NCI-H187 (cell line): ENCODE measurements at places on chromosomes 2 and 18.
A peak's percentile ranks its signal among the peaks of the same experiment; 100 is the strongest.

DNA sequence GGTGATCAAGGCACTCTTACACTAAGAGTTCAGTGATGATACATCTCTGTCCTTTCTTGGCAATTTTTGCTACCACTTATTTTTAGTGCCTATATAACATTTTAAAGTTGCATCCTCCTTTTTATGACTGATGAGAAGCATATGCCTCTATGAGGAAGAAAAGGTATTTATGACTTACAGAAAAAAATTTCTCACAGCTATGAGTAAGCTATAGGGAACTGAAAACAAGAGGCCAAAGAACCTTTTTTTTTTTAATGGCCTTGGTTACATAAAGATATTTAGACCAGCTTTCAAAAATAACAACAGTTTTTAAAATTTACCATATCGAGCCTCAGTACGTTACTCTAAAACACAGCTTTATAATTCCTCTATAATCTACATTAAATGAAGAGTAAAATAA lies 21.3 kb downstream of the MBD5 start:
- DNase-seq: no peak

DNA sequence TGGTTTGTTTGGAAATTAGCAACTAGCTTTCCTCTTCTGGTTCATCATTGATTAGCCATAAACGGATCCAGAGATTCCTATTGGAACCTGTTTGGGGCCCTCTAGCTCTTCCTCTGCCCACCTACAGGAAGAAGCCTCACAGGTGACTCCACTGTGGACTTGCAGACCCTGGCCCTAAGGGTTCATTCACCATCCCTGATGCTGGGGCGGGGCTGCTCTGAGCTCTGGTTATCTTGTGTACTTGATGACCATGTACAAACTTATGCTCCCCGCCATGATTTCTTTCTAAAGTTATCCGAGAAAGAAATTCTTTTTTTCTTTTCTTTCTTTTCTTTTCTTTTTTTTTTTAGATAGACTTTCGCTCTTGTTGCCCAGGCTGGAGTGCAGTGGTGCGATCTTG lies 33.9 kb upstream of the INHBB start:
- DNase-seq: no peak

GRCh38 chr2:201357221-201357620 lies at the start of gene FLACC1:
TSS of gene FLACC1 (minus strand) at chr2:201357345. CDS start at chr2:201351404, 5,941 bp downstream.
- no peak for DNase-seq

- no peak for DNase-seq
Measured at GRCh38 chr18:42477267-42477666, 522.2 kb downstream of the PIK3C3 start.

DNA sequence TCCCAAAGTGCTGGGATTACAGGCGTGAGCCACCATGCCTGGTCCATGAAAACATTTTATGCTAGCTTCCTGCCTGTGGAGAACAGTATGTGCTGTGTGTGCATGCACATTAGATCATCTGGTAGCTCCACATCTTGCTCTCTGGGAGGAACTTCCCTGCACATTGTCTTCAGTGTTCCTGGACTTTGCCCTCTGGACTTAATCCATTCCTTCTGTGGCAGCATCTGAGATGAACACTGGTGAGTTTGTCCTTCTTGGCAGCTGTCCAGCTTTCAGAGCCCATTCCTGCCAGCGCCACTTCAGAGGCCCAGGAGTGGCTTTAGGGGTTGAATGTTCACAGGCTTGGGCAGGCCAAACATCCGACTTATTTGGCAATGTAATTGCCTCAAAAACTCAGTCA lies 65.2 kb downstream of the POU3F3 start:
- no peak for DNase-seq

DNA sequence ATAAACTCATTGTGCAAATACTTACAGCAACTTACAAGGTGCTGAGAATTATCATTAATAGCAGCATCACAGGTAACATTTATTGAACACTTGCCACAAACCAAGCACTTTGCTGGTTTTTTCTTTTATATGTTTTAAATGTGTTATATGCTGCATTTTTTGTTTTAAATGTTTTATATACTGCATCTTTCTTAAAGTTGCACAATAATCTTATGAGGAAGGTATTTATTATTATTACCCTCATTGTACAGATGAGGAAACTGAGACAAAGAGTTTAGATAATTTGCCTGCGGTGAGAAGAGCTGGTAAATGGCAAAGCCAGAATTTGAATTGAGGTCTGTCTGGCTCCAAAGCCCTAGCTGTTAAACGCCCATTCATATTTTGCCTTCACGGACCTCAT lies 52.2 kb upstream of the RIOK3 start:
- DNase-seq: no peak

DNA sequence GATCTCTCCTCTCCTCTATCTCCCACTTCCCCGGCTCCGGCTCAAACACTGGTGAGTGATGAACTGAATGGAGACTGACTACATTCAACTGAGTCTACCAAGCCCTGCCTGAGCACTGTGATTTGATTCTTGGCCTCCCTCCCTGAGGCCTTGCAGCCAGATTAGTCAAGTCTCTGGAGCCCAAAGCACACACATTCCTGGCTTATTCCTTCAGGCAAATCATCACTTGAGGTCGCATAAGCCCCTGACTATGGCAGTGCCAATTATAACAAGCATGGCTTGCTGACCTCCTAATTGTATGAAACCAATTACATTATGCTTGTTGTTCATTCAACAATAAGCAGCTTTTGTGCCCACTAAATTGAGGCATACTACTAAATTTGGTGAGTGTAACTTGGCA lies 34.6 kb downstream of the EFEMP1 start:
- DNase-seq: no peak

DNA sequence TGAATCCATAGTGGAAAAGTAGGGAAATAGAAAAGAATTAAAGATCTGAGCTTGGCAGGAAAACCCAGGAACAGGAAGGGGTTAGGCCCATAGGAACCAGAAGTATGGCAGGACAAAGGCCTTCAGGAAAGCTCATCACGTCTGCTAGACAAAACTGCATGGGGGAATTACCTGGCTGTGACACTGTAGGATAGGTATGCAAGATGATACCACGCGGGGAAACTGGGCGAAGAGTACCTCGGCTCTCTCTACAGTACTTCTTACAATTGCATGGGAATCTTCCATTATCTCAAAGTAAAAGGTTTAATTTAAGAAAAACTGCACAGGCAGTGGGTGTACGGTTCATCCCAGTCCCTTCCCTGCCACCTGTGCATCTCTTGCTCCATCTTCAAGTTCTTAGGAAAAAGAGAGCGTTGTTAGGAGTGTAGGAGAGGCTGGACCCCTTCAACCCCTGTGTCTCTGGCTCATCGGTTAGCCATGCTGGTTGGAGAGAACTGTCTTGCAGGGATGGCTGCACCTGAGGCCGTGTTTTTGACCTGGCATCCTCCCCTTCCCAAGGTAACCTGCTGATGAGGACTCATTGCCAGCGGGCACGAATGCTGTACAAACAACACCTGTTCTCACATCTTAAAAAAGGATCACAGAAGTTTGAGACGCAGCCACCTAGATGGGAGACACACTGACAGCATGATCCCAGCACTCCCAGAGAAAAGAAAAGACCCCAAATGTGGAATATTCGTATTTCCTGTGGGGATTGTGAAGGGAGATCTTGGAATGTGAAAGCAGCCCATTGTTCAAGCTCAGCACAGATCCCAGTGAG lies 120.5 kb upstream of the COPS8 start:
- no peak for DNase-seq

- no peak for DNase-seq
Measured at GRCh38 chr2:238259061-238260020, 19.5 kb upstream of the HES6 start.

GRCh38 chr2:202201220-202202160 lies 36.9 kb downstream of the SUMO1 start:
- no peak for DNase-seq

- no peak for DNase-seq
Measured at GRCh38 chr2:221857719-221858118, 285.6 kb upstream of the EPHA4 start.

GRCh38 chr2:241620419-241620769 lies 16.6 kb downstream of the THAP4 start:
- no peak for DNase-seq

DNA sequence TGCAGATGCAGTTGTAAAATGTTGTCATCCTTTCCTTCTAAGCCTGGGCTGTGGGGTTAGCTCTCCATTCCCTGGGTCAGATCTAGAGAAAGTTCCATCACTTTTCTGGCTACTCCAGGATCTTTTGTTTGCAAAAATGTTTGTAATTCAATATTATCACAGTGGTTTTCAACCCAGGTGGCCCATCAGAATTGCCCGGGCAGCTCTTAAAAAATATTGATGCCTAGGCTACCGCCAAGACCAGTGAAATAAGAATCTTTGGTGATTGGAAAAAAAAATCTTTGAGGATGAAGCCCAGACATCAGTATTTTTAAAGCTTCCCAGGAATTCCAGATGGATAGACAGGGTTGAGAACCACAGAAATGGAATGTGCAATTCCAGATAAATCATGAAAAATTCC lies 232.5 kb upstream of the SPRED2 start:
- DNase-seq: no peak

GRCh38 chr2:4908461-4908860 lies 783.7 kb upstream of the SOX11 start:
- peak; percentile 56 for DNase-seq

DNA sequence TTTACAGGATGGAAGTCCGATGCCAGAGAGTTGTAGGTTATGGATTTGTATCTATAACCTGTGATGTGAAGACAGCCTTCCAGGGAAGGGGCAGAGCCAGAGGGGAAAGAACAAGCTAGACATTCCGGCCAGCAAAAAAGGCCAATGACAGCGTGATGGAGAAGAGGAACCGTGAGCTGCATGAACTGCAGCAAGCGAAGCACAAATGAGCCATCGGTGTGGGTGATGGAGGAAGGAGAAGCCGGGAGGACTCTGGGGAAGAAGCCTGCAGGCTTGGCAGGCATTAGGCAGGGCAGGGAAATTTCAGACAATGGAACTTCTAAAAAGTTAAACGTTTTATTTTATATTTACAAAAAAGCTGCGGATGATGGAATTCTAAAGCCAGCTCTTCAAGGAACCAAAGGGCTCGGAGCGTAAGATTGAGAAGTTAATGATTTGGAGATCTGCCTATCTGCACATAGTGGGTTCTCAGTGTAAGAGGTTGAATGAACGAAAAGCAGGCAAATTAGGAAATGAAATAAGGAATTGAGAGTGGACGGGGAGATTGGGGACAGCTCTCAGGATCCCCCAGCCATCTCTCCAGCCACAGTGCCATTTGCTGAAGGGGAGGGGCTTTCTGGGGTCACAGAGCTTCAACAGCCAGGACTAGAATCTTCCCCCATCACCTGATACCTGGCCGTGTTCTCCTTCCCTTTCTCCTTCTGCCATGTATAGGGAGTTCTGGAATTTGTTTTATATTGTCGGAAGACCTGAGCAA lies 28.4 kb downstream of the NGEF start:
- DNase-seq: no peak
